ENCODE measurements at places on chromosomes 1 and 21.
A peak's percentile ranks its signal among the peaks of the same experiment; 100 is the strongest.

GRCh38 chr1:92037400-92037799 is 7.6 kb downstream of the EPHX4 start:
- DNase-seq: no peak

DNA sequence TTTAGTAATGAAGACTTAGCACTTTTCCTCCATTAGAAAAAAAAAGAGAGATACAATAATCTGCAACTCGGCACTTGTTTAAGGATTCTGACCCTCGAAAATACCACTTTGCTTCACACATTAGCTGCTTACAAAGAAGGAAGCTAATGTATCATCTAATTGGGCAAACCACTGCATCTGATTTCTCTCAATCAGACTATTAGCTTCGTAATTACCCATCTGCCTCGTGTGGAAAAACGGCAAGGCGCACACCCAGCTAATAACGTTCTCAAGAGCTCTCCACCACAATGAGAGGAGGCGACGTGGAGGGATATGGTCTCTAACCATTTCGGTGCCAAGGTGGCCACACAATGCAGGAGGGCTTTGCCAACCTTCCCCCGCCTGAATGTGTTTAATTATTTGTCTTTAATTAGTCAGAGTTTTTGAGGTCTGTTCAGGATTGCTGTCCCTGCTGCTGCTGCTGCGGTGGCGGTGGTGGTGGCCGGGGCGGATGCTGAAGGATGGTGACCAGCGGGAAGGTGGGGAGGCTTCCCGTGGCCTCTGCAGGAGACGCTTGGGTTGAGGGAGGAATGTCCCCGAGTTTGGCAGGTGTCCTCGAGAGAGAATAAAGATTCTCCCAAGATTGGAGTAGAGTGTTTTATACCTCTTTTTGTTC is 374.5 kb downstream of the RPS6KC1 start:
- DNase-seq: no peak

- DNase-seq: no peak
Measured at GRCh38 chr1:75710832-75711231, 13.7 kb upstream of the ACADM start.

- no peak for DNase-seq
Measured at GRCh38 chr1:24105368-24106160, 6.4 kb downstream of the MYOM3 start.

DNA sequence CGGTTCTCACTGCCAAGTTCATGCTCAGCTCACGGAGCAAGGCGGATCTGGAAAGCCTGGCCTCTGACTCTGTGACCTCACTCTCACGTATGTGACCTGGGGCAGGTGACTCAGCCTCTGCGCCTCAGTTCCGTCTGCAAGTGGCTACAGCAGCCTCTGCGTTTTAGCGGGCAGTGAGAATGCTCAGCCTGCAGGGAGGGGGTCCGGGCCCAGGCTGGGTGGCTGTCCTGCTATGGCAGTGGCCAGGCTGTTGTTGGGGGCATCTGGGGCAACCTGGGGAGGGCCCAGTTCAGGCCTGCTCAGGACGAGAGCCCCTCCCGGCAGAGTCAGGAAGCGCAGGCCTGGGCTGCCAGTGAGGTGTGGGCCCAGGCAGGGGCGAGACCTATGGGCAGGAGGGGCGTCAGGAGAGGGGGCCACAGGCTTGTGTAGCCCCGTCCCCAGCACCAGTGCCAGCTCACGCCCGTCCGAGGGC is 27.9 kb downstream of the ARHGEF16 start:
- no peak for DNase-seq

- no peak for DNase-seq
Measured at GRCh38 chr1:201556841-201557571, 18.1 kb downstream of the NAV1 start.

- DNase-seq: no peak
Measured at GRCh38 chr1:107702946-107703571, 261.9 kb downstream of the VAV3 start.

GRCh38 chr1:199762572-199762971 is 264.9 kb upstream of the NR5A2 start:
- DNase-seq: no peak

- no peak for DNase-seq
Measured at GRCh38 chr21:26844258-26845065, 747 bp downstream of the ADAMTS1 start.

GRCh38 chr1:50423670-50424000 is 392 bp upstream of the DMRTA2 start:
- no peak for DNase-seq

GRCh38 chr21:32096411-32096810 is 182.4 kb downstream of the MIS18A start:
- peak; percentile 41 for DNase-seq

- no peak for DNase-seq
Measured at GRCh38 chr1:59827055-59827643, 12.4 kb downstream of the HOOK1 start.

DNA sequence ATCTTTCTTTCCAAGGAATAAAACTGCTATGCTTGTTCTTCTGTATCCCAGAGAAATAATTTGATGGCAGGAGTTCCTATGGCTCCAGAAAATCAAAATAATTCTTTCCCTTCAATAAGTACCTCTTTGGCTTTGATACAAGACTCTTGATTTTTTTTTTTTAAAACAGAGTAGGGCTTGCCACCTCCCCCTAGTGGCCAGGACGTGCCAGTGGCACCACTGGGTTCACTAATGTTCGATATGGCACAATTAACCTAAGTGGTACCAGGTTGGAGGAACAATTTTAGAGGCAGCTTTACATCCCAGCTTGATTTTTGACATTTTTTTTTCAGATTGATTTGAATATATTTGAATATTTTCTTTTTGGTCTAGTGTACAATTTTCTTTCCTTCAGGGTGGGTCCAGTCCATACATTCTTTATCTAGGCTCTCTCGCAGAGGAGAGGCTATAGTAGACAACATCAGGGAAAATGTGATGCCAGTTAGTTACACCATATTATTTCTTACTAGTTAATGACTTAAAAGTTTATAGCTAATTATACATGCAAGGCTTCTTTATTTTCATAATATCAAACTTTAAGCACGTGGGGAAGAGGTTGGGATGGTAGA is 330.9 kb downstream of the S1PR1 start:
- peak; percentile 17 for DNase-seq

DNA sequence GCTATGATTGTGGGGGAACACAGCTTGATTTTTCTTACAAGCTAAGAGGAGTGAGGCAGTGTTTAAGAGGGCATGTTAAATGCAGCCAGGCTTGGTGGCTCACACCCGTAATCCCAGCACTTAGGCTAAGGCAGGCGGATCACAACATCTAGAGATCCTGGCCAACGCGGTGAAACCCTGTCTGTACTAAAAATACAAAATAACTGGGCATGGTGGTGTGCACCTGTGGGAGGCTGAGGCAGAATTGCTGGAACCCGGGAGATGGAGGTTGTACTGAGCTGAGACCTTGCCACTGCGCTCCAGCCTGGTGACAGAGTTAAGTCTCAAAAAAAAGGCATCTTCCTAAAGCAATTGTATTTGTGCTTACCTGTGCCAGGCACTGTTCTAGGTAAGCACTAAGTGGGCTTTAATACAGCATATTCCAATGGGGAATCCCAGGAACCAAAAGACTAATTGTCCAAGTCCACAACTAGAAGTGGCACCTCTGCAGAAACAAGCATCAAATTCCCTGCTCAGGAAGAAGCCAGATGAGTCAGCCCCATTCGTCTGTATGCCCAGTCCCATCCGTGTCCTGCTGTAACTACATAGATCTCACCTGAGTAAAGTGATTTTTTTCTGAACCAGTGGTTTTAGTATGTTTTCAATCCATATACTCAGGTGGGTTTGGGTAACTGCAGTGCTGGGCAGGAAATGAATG is 4.6 kb downstream of the RCC1 start:
- no peak for DNase-seq

GRCh38 chr1:61439234-61439633 is 285.7 kb downstream of the TM2D1 start:
- DNase-seq: no peak

- no peak for DNase-seq
Measured at GRCh38 chr21:20994790-20995189, 3.4 kb upstream of the NCAM2 start.

DNA sequence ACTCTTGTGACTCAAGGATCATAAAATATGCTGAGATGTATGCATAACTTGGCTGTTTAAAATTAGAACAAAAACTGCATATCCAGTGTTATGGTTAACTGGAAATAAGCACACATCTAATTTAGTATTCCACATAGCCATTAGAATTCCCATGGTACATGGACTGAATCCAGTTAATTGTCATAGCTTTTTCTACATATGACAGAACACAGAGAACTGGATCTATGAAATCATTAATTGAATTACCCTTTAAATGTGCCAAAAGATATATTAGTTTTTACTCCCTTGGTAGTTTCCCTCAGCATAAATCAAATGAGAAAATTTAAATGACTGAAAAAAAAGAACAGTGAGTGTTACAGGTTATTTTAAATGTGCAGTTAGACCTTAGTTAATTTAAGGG is 395.9 kb downstream of the NCAM2 start:
- DNase-seq: no peak

DNA sequence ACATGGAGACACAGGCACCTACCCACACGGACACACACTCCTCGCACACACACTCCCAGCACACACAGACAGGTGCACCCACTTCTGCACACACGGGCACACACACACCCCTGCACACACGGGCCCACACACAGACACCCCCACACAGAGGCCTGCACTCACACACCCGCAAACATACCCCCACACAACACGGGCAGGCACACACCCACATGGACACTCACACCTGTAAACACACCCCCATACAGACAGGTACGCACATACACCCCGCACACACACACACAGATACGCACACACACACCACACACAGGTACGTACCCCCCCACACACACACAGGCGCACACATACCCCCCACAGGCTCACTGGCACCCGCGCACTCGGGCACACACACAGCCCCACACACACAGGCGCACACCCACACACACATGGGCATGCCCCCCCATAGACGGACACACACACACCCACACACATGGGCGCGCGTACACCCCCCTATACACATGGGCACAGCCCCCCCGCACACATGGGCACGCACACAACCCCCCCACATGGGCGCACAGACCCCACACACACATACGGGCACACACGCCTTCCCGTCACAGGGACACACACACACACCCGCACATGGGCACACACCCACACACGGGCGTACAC is 6.1 kb downstream of the ATAD3A start:
- no peak for DNase-seq

GRCh38 chr1:207344221-207344620 is 22.7 kb downstream of the CD55 start:
- DNase-seq: no peak

- no peak for DNase-seq
Measured at GRCh38 chr1:235932090-235932510, 65.4 kb upstream of the LYST start.

DNA sequence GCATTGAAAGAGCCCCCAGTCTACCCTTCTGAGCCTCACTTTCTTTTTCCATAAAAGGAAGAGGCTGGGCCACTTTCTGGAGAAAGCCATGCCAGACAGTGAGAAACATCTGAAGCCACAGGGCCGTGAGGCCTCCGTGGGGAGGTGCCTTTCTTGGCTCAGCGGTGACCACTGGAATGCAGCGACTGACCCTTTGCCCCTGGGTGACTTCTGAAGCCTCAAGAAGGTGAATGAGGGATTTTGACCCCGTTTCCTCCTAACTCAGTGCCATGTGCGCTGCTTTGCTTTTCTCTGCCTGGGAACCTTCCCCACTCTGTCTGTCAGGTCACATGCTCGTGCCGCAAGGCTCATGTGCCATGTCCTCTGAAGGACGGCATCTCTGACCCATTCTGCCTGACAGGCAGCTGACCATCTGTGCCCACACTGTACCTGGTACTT is 44.7 kb upstream of the A3GALT2 start:
- no peak for DNase-seq

DNA sequence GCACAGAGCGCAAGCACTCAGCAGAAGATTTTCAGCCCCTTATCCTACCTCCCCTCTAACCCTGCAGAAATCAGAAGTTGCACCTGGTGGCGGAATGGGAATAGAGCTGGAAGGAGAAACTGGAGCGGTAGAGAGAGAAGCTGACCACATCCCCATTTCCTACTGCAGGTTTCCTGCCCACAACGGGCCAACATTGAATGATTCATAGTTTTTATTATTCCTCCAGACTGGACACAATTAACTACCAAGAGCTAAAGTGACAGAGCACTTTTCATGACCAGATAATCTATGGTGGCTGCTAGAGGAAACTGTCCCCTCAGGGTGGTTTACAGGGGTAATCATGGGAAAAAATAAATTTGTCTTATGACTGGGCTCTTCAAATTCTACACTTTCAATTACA is 21.3 kb upstream of the LRRC8D start:
- no peak for DNase-seq

GRCh38 chr21:42398436-42399028 is 2.7 kb upstream of the TMPRSS3 start:
- DNase-seq: no peak

- no peak for DNase-seq
Measured at GRCh38 chr1:62367005-62367557, 47.8 kb upstream of the KANK4 start.

- DNase-seq: no peak
Measured at GRCh38 chr1:83500531-83500930, 498.4 kb downstream of the TTLL7 start.

GRCh38 chr21:29389136-29389535 is 90.4 kb downstream of the BACH1 start:
- DNase-seq: no peak

GRCh38 chr1:205026181-205026580 is 16.8 kb upstream of the CNTN2 start:
- no peak for DNase-seq

- DNase-seq: no peak
Measured at GRCh38 chr1:81827942-81828341, 27.2 kb downstream of the ADGRL2 start.

- DNase-seq: no peak
Measured at GRCh38 chr1:190906206-190906725, 428.6 kb upstream of the BRINP3 start.

DNA sequence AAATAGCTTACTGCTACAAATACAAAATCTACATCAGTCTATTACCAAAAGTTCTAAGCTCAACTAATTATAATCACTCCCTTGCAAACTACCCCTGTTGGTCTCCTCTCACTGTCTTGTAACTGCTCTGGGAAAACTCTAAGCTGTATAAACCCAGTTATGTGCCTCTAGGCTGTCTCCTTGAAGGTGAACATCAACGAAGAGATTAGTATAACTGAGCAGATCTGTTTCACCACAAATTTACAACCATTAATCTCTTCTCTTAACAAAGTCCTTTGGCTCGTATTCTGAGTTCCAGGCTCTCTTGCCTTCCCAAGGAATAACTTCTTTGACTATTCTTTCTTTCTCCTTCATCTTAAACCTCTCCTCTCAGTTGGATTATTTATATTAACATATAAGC is 84.4 kb upstream of the PRMT6 start:
- DNase-seq: no peak

GRCh38 chr1:28233264-28233606 is 406 bp upstream of the DNAJC8 start:
- no peak for DNase-seq

- DNase-seq: no peak
Measured at GRCh38 chr21:29477941-29478340, 179.2 kb downstream of the BACH1 start.

- DNase-seq: no peak
Measured at GRCh38 chr21:25848309-25848708, 113.5 kb downstream of the GABPA start.

GRCh38 chr1:1510912-1511532 is 940 bp upstream of the ATAD3A start:
- DNase-seq: peak; percentile 19

GRCh38 chr1:94798054-94798453 is 22.1 kb upstream of the SLC44A3 start:
- DNase-seq: no peak

Measured in hematopoietic multipotent progenitor cell treated with erythropoietin and hydrocortisone succinate and interleukin-3 and kit ligand, for 15 days (in vitro differentiated cells).